ENCODE measurements at places on chromosomes 6 and 20. TPM values are rescaled to one million over a fixed set of nuclear protein-coding genes. Genes with fewer than 3 reads are reported as not detected.

The TRAPPC3L gene
- not detected for total RNA-seq

The HRH3 gene
- total RNA-seq = not detected

The LINC00237 gene
- total RNA-seq = not detected

The MAFB gene
- total RNA-seq = 29.4 TPM

The GSTA2 gene
- total RNA-seq = not detected

The NRSN1 gene
- not detected for total RNA-seq

The SLC17A2 gene
- total RNA-seq = not detected

The OOEP gene
- not detected for total RNA-seq

The KIF25 gene
- total RNA-seq = not detected

The DNPH1 gene
- 57.0 TPM for total RNA-seq

The KHDC1 gene
- 2.8 TPM for total RNA-seq

The TTI1 gene
- 10.7 TPM for total RNA-seq

The LGSN gene
- total RNA-seq = not detected

The MRAP2 gene
- 0.83 TPM for total RNA-seq

The EYS gene
- not detected for total RNA-seq

The CNKSR3 gene
- total RNA-seq = 8.6 TPM

The HS3ST5 gene
- total RNA-seq = not detected

The CRISP3 gene
- 541 TPM for total RNA-seq

The DYNLT2 gene
- total RNA-seq = 3.1 TPM

The HAO1 gene
- total RNA-seq = not detected
